ENCODE measurements at places on chromosomes 4 and X.
A peak's percentile ranks its signal among the peaks of the same experiment; 100 is the strongest.

DNA sequence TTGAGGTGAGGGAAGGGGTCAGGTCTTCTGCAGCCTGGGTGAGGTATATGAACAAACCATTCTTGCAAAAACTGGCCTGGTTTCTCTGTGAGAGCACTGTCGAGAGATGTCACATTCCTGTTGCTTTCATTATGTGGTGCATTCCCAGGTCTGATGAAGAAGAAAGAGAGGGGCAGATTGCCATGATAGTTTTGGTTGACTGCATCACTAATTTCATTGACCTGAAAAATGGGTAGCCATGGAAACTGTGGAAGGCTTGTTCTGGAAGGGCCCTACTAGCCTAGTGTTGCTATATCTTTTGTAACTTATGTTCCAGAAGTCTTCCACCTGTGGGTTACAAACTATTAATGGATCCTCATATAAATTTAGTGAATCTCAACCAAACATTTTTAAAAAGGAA lies 32.9 kb upstream of the CYBB start:
- no peak for DNase-seq
- H3K36me3 ChIP-seq = no peaks in the 10 kb centered on the region
- no peak overlapping the region for H3K27ac ChIP-seq
- H3K27me3 ChIP-seq = peaks cover 4% of the 10 kb centered on the region
- H3K4me1 ChIP-seq = peaks cover 11% of the 10 kb centered on the region
- no peak overlapping the region for H3K4me3 ChIP-seq

DNA sequence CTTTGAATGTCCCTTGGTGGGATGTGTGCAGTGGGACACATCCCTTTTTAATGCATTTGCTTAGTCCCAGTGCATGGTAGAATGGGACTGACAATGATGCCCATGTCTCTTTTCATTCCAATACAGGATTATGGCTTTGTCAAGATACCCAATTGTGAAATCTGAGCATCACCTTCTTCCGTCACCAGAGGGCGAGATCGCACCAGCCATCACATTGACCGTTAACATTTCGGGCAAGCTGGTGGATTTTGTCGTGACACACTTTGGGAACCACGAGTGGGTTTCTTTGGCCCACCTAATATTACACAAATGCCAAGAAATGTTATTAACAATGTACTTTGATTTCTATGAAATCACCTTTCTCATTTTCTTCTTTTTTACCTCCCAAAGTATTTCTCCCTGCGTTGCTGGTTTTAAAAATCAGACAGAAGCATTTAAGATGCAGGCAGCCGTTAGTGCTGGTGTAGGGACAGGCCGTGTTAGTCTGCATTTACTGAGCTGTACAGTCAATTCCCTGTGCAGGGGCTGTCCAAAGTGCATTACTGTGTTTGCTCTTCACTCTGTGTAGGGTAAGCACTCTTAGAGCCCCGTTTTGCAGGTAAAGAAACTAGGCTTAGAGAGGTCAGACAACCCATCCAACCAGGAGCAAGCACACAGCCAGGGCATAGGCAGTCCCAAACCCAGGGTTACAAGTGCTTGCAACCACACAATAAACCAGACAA lies 46.5 kb downstream of the CWH43 start:
- no peaks in the 10 kb centered on the region for H3K36me3 ChIP-seq
- H3K4me3 ChIP-seq = no peak overlapping the region
- H3K27me3 ChIP-seq = peaks cover 8% of the 10 kb centered on the region
- no peaks in the 10 kb centered on the region for H3K4me1 ChIP-seq
- no peak for DNase-seq
- no peak overlapping the region for H3K27ac ChIP-seq

DNA sequence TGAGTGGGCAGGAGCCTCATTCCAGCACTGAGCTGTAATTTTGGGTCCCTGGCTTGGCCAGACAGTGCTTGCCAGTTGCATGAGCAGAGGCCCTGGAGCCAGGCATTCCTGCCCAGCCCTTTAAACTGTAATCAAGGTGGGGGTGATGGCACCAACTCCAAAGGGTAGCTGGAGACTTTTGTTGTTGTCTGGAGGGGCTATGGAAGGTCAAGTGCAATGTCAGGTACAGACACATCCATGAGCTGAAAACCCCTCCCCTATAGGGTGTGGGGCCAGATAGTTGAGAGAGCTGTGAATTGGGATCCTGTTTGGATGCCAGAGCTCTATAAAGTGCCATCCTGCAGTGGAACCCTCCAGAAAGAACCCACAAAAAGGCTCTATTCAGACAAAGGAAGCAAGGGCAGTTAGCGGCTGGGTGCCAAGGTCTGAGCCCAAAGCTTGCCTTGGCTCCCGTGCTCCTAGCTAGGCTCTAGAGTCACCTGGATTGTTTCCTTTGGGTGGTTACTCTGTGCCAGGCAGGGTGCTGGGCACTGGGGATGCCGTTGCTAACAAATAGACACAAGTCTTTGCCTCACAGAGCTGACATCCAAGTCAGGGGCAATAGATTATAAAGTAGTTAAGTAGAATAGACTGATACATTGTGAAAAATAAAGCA lies 163.0 kb downstream of the EFNB1 start:
- DNase-seq = no peak
- no peak overlapping the region for H3K4me3 ChIP-seq
- H3K4me1 ChIP-seq = peaks cover 49% of the 10 kb centered on the region
- peaks cover 9% of the 10 kb centered on the region for H3K27me3 ChIP-seq
- H3K27ac ChIP-seq = no peak overlapping the region

DNA sequence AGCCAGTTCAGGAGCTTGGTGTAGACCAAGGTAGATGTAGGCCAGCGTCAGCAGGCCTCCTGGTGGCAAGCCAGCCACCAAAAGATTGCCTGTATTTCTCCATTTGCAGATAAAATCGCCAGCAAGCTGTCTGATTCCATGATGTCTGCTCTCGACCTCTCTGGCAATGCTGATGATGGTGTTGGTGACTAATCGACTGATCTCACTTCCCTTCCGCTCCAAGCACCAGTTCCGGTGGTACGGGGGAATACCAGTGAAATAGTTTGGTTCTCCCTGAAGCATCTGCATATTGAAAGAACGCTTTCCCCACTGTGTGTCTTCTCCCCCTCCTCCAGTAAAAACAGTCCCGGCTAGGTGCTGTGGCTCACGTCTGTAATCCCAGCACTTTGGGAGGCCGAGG lies 30.4 kb downstream of the GNL3L start:
- H3K27ac ChIP-seq = no peak overlapping the region
- H3K4me1 ChIP-seq = no peaks in the 10 kb centered on the region
- DNase-seq = no peak
- no peaks in the 10 kb centered on the region for H3K27me3 ChIP-seq

- no peak overlapping the region for H3K4me3 ChIP-seq
- no peaks in the 10 kb centered on the region for H3K27me3 ChIP-seq
- no peak overlapping the region for H3K27ac ChIP-seq
- no peak for DNase-seq
- peaks cover 6% of the 10 kb centered on the region for H3K36me3 ChIP-seq
Observed at GRCh38 chrX:49896951-49897350, 17.7 kb downstream of the USP27X start.

GRCh38 chr4:3834186-3834662 lies 68.0 kb downstream of the ADRA2C start:
- no peak for DNase-seq
- peaks cover 54% of the 10 kb centered on the region for H3K4me1 ChIP-seq
- H3K27me3 ChIP-seq = peaks cover 18% of the 10 kb centered on the region
- H3K4me3 ChIP-seq = no peak overlapping the region
- H3K27ac ChIP-seq = no peak overlapping the region
- no peaks in the 10 kb centered on the region for H3K36me3 ChIP-seq

DNA sequence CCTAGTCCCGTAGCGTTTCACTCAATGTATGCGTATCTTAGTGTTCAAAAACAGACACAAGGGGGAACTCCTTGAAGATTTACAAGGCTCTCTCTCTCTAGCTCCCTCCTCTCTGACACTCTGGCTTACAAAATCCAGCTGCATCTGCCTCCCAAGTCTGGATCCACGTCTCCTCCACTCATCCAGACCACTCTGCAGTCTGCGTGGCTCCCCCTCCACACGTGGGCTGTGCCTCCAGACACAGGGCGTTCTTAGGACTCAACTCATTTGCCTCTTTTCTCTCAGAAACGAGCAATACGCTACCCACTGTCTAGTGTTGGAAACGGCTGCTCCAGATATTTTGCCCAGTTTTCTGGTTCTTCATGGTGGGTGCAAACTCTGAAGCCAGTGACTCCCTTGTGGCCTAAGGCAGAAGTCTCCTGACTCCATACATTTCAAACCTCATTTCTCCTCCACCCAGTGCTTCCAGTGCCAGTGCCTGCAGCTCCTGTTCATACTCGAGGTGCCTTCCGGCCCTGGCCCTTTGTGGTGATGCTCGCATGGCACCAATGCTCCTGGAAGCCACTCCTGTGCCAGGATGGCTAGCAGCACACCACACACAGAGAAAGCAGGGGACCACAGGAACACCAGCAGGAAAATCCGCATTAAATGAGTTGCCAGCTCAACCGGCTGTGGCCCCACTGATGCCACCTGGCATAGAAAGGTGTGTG lies 24.1 kb downstream of the NAT8L start:
- peak overlapping the region; percentile 39 for H3K27ac ChIP-seq
- H3K4me1 ChIP-seq = peaks cover 5% of the 10 kb centered on the region
- peaks cover 3% of the 10 kb centered on the region for H3K27me3 ChIP-seq
- no peaks in the 10 kb centered on the region for H3K36me3 ChIP-seq
- H3K4me3 ChIP-seq = no peak overlapping the region

- no peak for DNase-seq
- peaks cover 5% of the 10 kb centered on the region for H3K27me3 ChIP-seq
- no peaks in the 10 kb centered on the region for H3K36me3 ChIP-seq
- H3K27ac ChIP-seq = no peak overlapping the region
- H3K4me1 ChIP-seq = peaks cover 19% of the 10 kb centered on the region
- no peak overlapping the region for H3K4me3 ChIP-seq
Observed at GRCh38 chr4:128663325-128663724, 146.2 kb upstream of the JADE1 start.

DNA sequence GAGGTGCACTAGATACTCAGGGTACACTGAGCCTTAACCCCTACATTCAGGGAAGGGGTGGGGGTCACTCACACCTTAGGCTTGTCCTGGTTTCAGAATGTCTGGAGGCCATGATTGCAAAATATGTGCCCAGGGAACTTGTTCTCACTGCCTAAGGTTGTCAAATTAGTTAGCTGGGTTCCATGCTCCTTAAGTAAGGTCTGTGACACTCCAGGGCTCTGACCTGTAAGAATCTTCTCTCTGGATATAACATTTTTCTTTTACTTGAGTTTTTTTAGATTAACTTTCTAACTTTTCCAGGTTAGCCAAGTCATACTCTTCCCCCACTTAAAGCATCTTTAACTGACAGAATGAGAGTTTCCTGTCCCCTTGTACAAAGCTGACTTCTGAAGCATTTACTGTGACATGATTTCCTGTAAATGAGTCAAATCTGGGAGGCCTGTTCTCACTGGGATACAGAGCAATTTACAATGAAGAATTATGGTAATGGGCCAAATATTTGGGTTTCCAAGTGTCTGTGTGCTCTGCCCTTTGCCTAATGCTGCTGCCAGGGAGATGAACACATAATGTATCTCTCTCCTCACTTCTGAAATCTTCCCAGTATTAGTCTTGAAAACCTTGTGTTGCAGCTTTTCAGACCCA lies 101.7 kb downstream of the GATB start:
- peaks cover 19% of the 10 kb centered on the region for H3K36me3 ChIP-seq
- H3K27me3 ChIP-seq = no peaks in the 10 kb centered on the region
- peak overlapping the region; percentile 67 for H3K27ac ChIP-seq
- H3K4me1 ChIP-seq = peaks cover 46% of the 10 kb centered on the region
- no peak overlapping the region for H3K4me3 ChIP-seq

DNA sequence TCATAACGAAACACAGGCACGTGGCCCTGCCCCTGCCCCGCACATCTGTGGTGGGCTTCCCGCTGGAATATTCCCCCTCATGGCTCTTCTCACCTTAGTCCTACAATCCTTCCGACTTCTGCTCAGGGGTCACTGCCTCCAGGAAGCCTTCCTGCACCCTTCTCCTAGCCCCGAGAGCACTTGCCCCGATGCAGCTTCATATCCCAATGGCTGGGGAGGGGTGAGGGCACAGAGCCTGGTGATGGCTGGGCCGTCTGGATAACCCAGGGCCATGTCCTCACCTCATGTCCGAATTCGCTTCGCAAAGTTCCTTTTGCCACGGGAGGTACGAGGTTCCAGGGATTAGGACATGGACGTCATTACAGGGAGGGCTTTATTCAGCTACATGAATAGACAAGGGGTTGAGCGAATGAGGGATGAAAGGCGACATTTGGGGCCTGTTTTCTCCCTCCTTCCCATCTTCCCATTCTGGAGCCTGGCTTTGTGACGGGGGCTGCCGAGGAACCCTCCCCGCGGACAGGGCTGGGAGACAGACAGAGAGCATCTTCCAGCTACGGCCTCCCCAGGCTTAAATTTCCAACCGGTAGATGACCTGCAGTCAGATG lies 35.5 kb upstream of the HMX1 start:
- H3K27ac ChIP-seq = no peak overlapping the region
- peaks cover 61% of the 10 kb centered on the region for H3K27me3 ChIP-seq
- H3K4me1 ChIP-seq = peaks cover 9% of the 10 kb centered on the region
- DNase-seq = no peak
- no peak overlapping the region for H3K4me3 ChIP-seq

DNA sequence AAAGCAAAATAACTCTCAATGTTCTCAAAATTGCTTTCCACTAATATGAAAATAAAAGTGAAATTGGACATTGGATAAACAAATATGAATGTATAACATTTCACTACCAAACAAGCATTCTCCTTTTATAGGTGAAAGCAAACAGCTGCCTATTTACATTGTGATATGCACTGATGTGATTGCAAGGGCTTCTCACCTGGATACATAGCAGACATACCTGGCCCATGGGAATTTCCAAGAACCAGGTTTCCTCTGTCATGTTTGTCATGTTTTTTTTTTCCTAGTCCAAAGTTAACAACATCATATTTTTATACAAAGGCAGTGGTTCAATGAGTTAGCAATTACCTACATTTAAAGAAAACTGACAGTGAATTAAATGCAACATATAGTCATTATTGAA lies 228.5 kb downstream of the ANKRD50 start:
- H3K27me3 ChIP-seq = peaks cover 3% of the 10 kb centered on the region
- DNase-seq = no peak
- H3K27ac ChIP-seq = no peak overlapping the region
- peaks cover 10% of the 10 kb centered on the region for H3K4me1 ChIP-seq

- no peak overlapping the region for H3K4me3 ChIP-seq
- peaks cover 12% of the 10 kb centered on the region for H3K4me1 ChIP-seq
- H3K27me3 ChIP-seq = peaks cover 4% of the 10 kb centered on the region
Observed at GRCh38 chrX:80578517-80579105, 158.4 kb downstream of the TENT5D start.

GRCh38 chrX:152822383-152823086 lies 8.0 kb downstream of the CETN2 start:
- no peak overlapping the region for H3K27ac ChIP-seq
- H3K4me1 ChIP-seq = no peaks in the 10 kb centered on the region
- no peaks in the 10 kb centered on the region for H3K36me3 ChIP-seq
- no peak for DNase-seq
- H3K4me3 ChIP-seq = no peak overlapping the region

- H3K27ac ChIP-seq = no peak overlapping the region
- peaks cover 11% of the 10 kb centered on the region for H3K27me3 ChIP-seq
- no peak overlapping the region for H3K4me3 ChIP-seq
- no peaks in the 10 kb centered on the region for H3K4me1 ChIP-seq
- H3K36me3 ChIP-seq = no peaks in the 10 kb centered on the region
Observed at GRCh38 chr4:9994246-9994847, 26.9 kb downstream of the SLC2A9 start.

GRCh38 chr4:123106747-123107146 lies 184.3 kb upstream of the NUDT6 start:
- DNase-seq = no peak
- peaks cover 10% of the 10 kb centered on the region for H3K36me3 ChIP-seq
- peaks cover 30% of the 10 kb centered on the region for H3K4me1 ChIP-seq
- H3K27me3 ChIP-seq = no peaks in the 10 kb centered on the region
- H3K27ac ChIP-seq = no peak overlapping the region

All from nephron progenitor cell (in vitro differentiated cells).